Activated naive CD8-positive, alpha-beta T cell treated with anti-CD3 and anti-CD28 coated beads for 36 hours (primary cell): ENCODE measurements at places on chromosomes 2 and 18. TPM values are rescaled to one million over a fixed set of nuclear protein-coding genes. Genes with fewer than 3 reads are reported as not detected.

The CNGA3 gene
- not detected for total RNA-seq

The SEPTIN10 gene
- 0.56 TPM for total RNA-seq

The NFU1 gene
- 47.4 TPM for total RNA-seq

DNA sequence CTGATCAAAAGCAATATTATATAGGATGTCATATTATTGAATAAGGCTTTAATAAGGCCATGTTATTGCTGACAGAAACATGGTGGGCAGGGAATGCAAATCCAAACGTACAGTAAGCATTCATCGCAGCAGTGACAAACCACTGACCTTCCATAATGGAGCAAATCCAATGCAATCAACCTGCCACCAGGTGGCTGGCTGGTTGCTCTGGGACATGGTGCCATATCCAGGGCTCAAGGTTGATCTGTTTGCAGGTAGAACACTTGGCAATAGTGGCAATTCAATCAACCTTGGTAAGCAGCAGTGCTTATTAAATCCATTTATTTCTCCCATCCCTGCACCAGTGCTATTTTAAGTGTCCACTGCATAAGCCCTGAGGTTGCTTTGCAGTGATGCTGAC, 75.4 kb downstream of the CERKL start:
- H3K4me3 ChIP-seq, result no peak overlapping the region
- no peaks in the 10 kb centered on the region for H3K36me3 ChIP-seq
- H3K27me3 ChIP-seq, result peaks cover 12% of the 10 kb centered on the region
- no peak for DNase-seq

DNA sequence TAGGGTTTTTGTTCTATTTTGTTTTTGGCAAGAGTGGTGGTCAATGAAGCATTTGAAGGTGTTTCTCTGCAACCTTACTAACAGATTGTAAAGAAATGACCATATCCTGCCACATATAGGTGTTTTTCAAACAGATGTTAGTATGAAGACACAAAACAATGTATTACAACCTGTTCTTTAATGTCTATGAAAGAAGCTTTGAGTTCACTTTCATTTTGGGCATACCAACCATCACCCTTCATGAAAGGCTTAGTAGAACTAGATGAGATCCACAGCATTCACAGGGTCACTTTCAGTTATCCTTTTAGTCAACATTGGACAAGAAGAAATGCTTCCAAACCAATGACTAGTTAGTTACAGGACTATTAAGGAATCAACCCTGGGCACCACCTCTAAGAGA, 95.1 kb downstream of the EHBP1 start:
- peaks cover 26% of the 10 kb centered on the region for H3K4me1 ChIP-seq
- H3K27ac ChIP-seq, result no peak overlapping the region
- no peaks in the 10 kb centered on the region for H3K27me3 ChIP-seq
- no peak for DNase-seq
